OCI-LY7 (cell line): ENCODE measurements at places on chromosomes 6 and 20. TPM values are rescaled to one million over a fixed set of nuclear protein-coding genes. Genes with fewer than 3 reads are reported as not detected.

OOEP gene
- not detected in 2 replicates for total RNA-seq

DNA sequence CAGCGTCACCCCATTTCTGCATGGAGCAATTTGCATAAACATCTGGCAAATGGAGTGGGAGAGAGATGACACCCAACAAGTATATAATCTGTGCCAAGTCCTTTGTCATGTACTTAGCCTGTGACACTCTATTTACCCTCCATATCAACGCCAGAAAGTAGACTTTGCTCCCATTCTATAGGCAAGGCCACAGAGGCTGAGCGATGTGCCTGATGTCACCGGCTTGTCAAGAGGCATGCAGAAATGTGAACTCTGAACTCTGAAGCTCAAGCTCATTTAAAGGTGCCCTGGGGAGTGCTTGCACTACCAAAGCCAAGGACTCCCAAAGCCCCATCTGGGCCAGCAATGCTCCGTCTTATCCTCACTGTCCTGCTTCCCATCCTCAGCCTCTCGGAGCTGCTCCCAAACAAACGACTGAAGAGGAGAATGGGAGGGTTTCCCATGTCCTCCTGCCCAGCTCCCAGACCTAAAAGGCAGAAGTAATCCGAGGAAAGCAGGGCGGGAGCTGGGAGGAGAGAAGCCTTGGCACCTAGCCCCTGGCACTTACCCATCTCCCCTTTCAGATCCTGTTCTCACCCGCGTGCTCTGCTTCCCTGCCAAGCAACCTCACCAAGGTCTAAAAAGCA is 9.2 kb downstream of the CPNE5 start:
- DNase-seq = no peak

DNA sequence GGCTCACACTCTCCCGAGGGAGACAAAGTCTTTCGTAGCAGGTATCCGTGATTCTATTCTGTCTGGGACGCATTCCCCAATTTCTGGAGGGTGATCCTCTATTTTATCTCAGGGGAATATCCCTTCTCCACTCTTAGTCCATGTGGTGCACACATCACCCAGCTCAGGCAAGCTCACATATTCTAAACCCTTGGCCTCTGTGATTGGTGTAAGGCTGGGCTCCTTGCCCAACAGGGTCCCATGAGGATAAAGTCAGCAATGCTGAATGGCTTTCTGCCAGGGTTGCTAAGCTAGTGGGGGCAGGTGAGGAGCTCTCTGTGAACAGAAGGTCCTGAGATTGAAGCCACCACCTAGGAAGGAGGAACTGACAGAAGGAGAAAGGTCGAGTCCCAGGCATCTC is 137.2 kb downstream of the CDH26 start:
- DNase-seq = no peak

GJA1 gene
- total RNA-seq = not detected in 2 replicates

DNA sequence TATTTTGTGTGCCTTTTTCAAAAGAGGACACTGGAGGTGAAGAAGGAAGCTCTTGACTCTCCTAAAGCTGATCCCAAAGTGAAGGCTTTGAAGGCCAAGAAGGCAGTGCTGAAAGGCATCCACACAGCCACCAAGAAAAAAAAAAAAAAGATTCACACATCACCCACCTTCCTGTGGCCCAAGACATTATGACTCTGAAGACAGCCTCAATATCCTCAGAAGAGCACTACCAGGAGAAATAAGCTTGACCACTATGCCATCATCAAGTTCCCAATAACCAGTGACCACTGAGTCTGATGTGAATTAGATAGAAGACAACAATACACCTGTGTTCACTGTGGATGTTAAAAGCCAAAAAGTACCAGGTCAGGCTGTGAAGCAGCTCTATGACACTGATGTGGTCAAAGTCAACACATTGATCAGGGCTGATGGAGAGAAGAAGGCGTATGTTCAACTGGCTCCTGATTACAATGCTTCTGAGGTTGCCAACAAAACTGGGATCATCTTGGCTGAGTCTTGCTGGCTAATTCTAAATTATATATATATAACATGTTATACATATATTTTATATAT is 59.4 kb downstream of the PLCG1 start:
- DNase-seq = no peak

- no peak for DNase-seq
These were observed 165.0 kb downstream of the VEGFA start for GRCh38 chr6:43934803-43935602.

OLIG3 gene
- total RNA-seq = not detected in 2 replicates

DNA sequence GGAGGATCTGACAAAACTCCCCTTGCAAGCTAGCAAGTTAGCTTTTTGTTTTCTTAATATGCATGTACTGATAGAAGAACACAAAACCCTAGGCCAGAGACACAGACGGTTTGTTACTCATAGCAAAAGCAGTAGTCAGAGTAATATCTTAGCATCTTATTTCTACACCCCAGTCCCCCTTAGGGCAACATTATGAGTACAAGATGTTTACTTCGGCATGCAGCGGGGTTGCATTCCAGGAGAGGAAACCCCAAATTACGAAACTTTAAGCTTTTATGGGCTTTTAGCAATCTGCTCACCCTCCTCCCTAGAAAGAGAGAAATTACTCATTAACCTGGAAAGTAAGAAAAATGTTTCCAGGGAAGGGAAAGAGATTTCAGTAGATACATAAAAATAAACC is 1286.9 kb downstream of the EPHA7 start:
- DNase-seq = no peak

- DNase-seq = no peak
These were observed 15.2 kb upstream of the TOX2 start for GRCh38 chr20:43899274-43900120.

GRCh38 chr6:43189776-43190304 is 7.8 kb downstream of the CUL9 start:
- DNase-seq = no peak

GRCh38 chr20:63014710-63015109 is 7.9 kb upstream of the BHLHE23 start:
- no peak for DNase-seq

SLC24A3 gene
- total RNA-seq = not detected in 2 replicates

GRCh38 chr6:42783876-42784642 is 2.2 kb downstream of the BICRAL start:
- DNase-seq = peak; percentile 42

GRCh38 chr20:54688476-54688875 is 213.1 kb downstream of the DOK5 start:
- DNase-seq = no peak

GRCh38 chr6:4350567-4351519 is 215.5 kb upstream of the ECI2 start:
- no peak for DNase-seq
